ENCODE measurements at places on chromosomes 13 and 19.

GRCh38 chr13:36345438-36346221 lies 564 bp downstream of the SPART start:
- peak; percentile 37 for DNase-seq

DNA sequence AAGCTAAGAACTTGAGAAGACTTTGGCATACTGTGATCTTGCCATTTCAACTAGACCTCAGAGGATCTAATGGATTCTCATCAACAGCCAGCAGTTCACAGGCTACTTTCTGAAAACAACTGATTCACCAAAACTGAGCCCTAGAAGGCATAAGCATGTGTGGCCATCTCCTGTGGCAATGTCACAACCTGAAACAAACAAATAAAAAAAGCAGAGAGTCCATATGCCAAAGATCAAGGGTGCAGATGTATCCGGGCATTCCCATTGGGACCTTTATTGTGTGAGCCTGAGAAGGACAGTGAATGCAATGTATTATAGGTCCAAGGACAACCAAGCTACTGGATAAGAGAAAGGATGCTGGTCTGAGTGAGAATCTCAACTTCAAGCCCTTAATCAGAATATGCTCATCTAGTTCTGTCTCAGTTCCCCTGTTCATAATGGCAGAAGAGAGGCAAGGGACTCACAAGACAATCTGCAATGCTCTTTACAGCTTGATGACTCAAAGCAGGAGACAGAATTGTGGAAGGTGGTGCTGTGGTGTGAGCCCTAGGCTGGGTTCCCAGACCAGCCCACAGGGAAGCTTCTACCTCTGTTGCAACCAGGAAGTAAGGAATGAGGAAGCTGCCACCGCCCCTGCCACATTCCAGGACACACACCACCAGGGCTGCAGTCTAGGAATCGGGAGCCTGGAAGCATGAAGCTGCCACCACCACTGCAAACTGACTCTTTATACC lies 133.7 kb downstream of the RAP2A start:
- no peak for DNase-seq

DNA sequence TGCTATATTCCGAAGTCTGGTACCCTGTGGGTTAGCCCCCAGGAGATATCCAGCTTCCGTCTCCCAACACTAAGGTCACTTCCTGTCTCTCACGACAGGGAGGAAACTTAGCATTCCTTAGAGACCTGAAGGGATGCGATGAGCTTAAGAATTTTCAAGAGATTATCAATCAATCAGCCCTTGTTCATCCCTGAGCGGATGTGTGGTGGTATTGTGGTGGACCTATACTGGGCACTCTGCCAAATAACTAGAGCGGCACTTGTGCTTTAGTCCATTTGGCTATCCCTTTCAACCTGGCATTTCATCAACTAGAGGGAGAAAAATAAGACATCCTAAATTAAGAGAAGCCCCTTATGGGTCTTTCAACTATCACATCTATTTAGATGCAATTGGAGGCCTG lies 30.9 kb upstream of the ZNF562 start:
- no peak for DNase-seq

- peak; percentile 51 for DNase-seq
These were observed 452 bp downstream of the PIAS4 start for GRCh38 chr19:4007836-4008539.

- no peak for DNase-seq
These were observed 69.8 kb downstream of the KCNRG start for GRCh38 chr13:50085063-50085462.

GRCh38 chr13:65275838-65276630 lies 1954.1 kb downstream of the PCDH9 start:
- no peak for DNase-seq

- no peak for DNase-seq
These were observed 4.9 kb upstream of the PTBP1 start for GRCh38 chr19:792306-792885.

DNA sequence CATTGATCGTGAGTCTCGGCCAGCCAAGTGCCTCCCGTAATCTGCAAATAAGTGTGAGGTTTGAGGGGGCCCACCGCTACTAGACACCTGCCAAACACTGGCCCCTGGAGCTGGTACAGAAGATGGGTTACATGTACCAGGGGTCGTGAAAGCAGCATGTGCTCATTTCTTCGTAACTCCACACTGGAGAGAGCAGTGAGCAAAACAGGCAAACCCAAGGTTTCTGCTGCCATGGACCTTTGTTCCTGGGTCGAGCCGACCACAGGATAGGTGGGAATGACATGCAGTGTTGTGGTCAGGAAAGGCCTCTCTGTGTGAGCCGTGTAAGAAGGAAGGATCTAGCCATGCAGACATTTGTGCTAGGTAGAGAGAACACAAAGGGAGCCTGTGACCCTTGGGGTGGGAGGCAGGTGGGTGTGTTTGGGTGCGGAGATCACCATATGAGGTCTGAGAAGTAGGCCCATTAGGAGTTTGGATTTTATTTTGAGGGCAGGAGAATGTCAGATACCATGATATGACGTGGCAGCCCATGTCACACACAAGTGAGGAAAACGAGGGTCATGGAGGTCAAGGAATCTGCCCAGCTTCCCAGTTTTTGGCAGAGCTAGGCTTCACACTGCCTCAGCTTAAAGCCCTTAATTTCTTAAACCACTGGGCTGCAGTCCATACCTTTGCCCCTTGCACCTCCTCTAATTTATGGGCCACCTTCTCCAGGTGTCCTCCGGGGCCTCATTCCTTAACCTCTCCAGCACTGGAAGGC lies 919 bp downstream of the GTF3A start:
- peak; percentile 27 for DNase-seq

DNA sequence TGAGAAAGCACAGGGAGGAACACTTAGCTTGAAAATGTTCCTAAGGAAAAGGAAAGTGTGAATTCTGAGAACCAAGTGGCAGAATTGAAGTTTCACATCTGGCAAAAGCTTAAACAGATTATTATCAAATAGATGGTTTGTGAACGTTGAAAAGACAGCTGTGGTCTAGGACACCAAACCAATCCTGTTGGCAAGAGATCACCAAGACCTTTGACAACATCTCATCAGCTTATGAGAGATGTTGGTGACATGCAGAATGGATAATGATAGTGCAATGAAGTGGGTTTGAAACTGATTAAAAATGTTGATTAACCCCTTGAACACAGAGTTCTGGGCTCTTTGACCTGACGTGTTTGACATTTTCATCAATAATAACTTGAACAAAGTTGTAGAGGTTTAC lies 74.6 kb upstream of the GPR183 start:
- DNase-seq = no peak

GRCh38 chr13:60654415-60654814 lies 257.4 kb downstream of the TDRD3 start:
- DNase-seq = no peak

GRCh38 chr19:21434967-21435544 lies 38.1 kb downstream of the ZNF493 start:
- DNase-seq = no peak

DNA sequence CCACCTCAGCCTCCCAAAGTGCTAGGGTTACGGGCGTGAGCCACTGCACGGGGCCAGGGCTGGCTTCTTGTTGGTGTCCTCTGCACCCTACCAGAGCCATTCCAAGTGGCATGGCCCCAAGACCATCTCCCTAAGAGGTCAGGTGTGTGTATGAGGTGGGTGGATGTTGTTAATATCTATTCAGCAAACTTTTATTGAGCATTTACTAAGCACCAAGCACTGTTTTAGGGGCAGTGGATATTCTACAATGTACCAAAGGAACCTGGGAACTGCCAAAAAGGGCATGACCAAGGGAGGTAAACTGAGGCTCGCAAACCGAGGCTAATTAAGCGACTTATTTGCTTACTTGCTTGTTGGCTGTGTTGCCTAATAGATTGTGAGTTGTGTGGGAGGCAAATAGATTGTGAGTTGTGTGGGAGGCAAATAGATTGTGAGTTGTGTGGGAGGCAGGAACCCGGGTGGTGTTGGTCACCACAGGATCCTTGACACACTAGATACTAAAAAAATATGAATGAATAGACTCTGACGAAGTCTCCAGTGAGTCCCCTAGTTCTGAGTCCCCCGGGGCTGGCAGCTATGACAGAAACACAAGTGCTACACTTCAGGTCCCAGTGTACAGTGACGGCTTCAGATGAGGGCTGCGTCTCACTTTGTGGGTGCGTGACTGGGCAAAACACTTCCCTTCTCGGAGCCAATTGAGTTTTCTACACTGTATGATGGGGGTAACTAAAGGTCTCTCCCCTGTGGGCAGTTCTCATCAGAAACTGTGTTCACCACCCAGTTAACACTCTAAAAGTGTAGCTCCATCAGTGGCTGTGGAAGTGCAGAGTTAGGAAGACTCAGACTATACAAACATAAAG lies 5.0 kb upstream of the BICRA start:
- no peak for DNase-seq

GRCh38 chr13:68708336-68708908 lies 1399.2 kb upstream of the ATXN8OS start:
- DNase-seq = no peak

GRCh38 chr19:14055396-14055795 lies 6.5 kb downstream of the PALM3 start:
- DNase-seq = no peak

DNA sequence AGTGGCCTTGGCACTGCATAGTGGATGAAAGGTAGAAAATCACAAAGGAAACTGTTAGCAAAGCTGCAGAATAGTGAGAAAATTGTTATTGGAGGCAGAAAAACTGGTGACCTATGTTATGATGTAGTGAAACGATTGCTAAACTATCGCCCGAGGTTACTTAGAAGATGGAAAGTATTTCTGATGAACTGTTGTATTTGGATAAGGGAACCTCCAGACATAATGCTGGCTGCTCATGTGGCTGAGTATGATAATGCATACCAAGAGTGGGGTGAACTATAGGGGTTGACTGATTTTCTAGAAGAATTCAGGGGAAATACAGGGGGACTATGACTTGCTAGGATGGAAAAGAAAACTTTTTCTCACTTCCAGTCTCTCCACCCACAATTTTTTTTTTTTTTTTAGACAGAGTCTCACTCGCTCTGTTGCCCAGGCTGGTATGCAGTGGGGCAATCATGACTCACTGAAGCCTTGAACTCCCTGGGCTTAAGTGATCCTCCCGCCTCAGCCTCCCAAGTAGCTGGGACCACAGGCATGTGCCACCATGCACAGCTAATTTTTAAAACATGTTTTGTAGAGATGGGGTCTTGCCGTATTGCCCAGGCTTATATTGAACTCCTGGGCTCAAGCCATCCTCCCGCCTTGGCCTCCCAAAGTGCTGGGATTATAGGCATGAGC lies 4.4 kb upstream of the EID2 start:
- DNase-seq = no peak

GRCh38 chr19:18741124-18742121 lies 49.7 kb downstream of the COMP start:
- DNase-seq = no peak

- no peak for DNase-seq
These were observed 180.4 kb downstream of the LIG4 start for GRCh38 chr13:108034909-108035410.

- no peak for DNase-seq
These were observed 9.0 kb downstream of the LSM14A start for GRCh38 chr19:34181111-34181864.

- no peak for DNase-seq
These were observed 24.9 kb upstream of the AMER2 start for GRCh38 chr13:25196971-25197370.

- DNase-seq = no peak
These were observed 6.2 kb upstream of the USP12 start for GRCh38 chr13:27177852-27178251.
